RPMI8226 (cell line): ENCODE measurements at places on chromosomes 12 and 14.

GRCh38 chr14:80867091-80867490 is 74.4 kb downstream of the CEP128 start:
- no peak for DNase-seq

- no peak for DNase-seq
These were observed 4.7 kb upstream of the EIF2S3B start for GRCh38 chr12:10501030-10501429.

DNA sequence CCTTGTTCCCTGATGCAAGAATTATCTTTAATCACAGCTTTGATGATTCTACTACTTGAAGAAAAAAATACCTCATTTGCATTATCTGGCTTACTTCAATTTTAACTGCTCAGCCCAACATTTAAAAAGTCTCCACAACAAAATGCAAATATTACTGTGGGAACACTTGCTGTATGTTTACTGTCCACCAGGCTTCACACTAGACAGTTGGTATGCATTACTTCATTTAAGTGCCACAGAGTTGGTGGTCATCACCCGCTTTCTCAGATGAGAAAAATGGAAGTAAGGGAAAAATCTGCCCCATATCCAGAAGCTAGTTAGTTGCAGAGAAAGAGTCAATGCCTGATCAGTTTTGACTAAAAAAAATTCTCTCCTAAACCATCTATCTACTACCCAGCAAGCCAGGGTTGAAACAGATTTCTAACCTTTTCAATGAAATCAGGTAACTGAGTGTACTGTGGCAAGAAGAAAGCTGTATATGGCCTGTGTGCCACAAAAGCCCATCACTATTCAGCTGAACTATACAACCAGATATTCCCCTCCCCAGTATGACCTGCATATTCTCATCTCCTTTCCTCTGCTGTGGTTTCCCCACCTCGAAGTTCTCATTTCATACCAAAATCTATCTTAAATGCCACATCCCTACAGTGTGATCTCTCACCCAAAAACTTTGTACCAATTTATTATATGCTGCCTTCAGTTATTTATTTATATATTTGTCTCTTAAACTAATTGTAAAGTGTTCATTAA is 90.3 kb downstream of the ATP2B1 start:
- DNase-seq = no peak

- no peak for DNase-seq
These were observed 137.1 kb upstream of the AEBP2 start for GRCh38 chr12:19302100-19302640.

- DNase-seq = peak; percentile 75
These were observed 3.3 kb upstream of the CIPC start for GRCh38 chr14:77094672-77095284.

DNA sequence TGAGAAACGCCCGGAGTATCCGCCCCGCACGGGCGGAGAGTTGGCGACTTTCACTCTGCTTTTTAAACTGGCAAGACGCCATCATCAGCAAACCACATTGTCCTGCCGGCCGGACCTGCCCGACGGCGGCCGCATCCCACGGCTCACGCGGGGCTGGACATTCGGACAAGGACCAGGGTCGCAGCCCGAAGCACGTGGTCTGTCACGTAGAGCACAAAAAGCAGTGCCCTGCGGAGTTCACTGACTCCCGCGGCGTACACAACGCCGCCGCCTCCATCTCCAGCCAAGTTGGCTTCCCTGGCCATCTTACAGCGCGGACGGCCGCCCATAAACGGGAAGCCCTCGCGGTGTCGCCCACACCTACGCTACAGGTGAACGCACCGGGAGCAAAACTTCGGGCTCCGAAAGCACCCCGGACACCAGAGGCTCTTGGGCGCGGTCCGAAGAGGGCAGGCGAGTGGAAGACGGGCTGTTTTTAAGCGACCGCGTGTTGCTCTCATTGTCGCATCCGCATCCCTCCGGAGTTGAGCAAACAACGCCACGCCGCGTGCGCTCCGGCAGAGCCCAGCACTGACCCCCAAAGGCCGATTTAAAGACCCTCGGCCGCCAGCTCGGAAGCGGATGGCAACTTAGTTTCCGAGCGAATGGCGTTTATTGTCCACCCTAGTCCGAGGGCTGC is 966 bp downstream of the SINHCAF start:
- DNase-seq = peak; percentile 70

- no peak for DNase-seq
These were observed 142.8 kb downstream of the BTG1 start for GRCh38 chr12:92002673-92003382.

GRCh38 chr14:24254630-24255392 is 8.2 kb downstream of the TGM1 start:
- DNase-seq = no peak

- no peak for DNase-seq
These were observed 94.9 kb downstream of the EML1 start for GRCh38 chr14:99888149-99888548.

GRCh38 chr12:124792961-124793441 is 70.7 kb downstream of the SCARB1 start:
- DNase-seq = no peak

DNA sequence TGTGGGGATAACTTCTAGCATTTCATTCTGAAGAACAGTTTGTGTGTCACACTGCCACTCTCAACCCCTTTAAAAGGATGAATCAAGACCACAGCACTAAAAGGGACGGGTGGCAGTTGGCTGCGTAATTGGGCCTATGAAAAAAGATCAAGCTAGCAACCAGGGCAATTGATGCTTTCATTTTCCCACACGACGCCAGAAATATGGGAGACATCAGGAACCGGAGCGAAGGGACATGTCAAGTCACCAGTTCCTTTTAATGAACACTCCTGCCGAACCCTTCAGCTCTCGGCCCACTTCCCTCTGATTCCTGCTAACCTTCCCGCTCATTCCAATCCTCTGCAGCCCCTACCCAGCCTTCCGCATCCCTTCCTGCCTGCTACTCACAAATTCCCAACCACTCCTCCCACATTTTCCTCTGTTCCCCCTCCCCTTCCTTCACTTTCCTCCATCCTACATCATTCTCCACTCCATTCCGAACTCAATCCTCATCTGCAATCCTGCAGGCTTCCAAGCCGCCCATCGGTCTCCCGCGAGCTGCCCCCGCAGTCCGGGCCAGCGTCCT is 753 bp downstream of the CSRNP2 start:
- DNase-seq = peak; percentile 6

- no peak for DNase-seq
These were observed 1.2 kb upstream of the NEMP1 start for GRCh38 chr12:57079821-57080220.

GRCh38 chr14:89336338-89336737 is 80.7 kb downstream of the FOXN3 start:
- DNase-seq = peak; percentile 7

- no peak for DNase-seq
These were observed 3.5 kb downstream of the RAP1B start for GRCh38 chr12:68614105-68614679.

DNA sequence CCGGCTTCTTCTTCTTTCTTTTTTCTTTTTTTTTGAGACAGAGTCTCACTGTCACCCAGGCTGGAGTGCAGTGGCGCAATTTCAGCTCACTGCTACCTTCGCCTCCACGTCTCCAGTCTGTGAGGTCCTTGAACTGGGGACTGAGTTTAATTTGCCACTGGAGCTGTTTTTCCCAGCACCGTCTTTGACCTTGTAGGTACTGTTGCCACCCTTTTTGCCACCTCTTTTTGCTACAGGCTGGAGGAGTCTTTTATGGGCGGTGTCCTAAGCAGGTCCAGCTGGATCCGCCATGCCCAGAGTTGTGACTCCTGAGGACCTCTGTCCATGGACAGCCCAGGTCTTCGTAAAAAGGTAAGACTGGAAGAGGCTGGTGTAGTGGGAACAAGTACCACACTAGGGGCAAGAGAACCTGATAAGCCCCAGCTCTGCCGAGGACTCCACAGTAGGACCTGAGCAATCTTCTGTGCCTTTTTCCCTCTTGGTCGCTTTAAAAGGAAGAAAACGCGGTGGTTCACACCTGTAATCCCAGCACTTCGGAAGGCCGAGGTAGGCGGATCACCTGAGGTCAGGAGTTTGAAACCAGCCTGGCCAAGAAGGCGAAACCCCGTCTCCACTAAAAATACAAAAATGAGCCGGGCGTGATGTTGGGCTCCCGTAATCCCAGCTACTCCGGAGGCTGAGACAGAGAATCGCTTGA is 946 bp downstream of the RNU4-2 start:
- DNase-seq = peak; percentile 38

- DNase-seq = no peak
These were observed 331.7 kb downstream of the TMEM121 start for GRCh38 chr14:105857826-105858675.

- no peak for DNase-seq
These were observed 8.1 kb downstream of the CARMIL3 start for GRCh38 chr14:24059841-24060388.

GRCh38 chr12:5688226-5688625 is 256.3 kb downstream of the NTF3 start:
- no peak for DNase-seq

- DNase-seq = no peak
These were observed 326.7 kb downstream of the ATP23 start for GRCh38 chr12:58268069-58268468.

DNA sequence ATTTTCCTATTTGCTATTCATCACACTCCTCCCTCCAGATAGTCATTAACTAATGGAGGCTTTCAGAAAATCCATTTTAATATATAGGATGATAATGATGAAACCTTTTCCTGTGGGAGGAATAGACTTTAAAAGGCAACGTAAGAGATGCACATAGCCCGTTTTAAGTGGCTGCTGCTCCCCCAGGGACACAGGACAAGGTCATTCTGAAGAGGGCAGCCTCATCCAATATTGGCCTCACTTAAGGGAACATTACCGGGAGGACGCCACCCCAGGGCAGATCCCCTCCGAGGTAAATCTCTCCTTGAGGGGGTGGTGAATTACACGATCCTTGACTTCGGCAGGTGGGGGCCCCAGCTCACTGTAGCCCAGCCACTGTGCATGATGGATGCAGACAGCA is 131.9 kb downstream of the PIWIL1 start:
- DNase-seq = no peak

DNA sequence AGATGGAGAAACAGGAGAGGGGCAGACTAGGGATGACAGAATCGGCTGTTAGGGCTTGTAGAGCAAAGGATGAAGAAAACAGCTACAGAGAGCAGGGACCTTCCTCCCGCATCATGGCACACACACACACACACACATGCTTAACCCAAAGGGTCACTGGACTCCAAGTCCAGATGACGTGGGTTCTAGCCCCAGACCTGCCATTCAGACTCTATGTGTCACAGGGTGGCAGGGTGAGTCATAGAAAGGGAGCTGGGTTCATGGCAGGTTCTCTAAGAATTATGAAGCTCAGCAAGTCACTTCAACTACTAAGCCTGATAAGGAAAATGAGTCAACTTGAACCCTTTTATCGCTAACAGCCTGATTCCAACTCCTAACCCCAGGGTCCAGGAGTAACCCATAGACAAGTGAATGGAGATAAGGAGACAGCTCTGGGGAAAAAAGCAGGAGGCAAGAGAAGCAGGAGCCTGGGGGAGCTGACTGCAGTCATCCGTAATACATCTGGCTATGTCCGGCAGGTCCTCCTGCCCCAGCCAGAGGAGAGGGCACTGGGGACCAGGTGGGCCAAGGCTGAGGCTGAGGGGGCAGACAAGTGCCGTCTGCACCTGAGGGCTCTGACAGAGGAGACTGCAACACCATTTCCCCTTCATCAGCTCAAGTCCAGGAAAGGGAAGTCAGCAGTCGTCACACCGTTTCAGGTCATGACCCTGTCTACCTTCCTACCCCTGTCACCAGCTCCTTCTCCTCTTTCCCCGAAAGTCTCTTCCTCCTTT is 3.6 kb upstream of the TNFRSF1A start:
- peak; percentile 62 for DNase-seq

DNA sequence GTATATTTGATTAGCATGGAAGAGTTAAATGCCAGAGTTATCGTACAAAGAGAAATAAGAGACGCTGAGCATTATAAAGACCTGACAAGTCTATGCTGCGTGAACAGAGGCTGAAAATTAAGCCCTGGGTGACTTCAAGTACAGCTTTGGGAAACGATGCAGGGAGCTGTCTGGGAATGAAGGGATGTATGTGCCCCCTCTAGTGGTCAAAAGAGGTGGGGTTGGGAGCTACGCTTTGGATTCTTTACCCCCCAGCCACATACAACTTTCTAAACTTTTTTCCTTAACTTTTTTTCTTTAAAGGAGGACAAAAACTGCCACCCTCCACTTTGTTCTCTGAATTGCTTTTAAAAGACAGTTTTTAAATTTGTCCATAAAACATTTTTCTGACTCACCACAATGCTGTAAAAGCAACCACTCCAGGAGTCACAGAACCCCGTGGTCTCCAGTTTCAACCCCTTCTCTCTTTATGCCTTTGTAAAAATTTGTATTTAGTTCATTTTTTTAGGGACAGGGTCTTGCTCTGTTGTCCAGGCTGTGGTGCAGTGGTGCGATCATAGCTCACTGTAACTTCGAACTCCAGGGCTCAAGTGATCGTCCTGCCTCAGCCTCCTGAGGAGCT is 59.4 kb downstream of the ZNF664 start:
- peak; percentile 31 for DNase-seq

GRCh38 chr12:123928274-123928865 is 44.3 kb downstream of the CCDC92 start:
- DNase-seq = peak; percentile 60

- DNase-seq = no peak
These were observed 20.5 kb downstream of the GALNT6 start for GRCh38 chr12:51370667-51371066.

GRCh38 chr12:72146495-72146894 is 125.7 kb upstream of the TRHDE start:
- no peak for DNase-seq

DNA sequence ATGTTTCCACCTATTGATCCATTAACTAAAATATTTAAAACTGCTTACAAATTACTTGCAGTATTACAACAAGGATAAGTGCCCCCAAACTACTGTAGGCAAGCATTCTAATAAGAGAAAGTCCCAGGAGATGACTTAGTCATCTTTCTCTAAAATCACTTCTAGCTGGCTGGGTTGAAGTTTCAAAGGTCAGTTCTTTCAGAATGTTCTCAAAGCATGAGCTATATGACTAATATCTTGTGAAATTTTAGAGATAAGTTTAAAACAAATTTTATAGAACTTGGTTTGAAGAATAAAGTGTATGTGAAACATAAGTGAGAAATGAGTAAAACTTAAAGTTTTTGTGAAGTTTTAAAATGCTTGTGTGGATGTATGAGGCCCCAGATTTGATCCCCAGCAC is 24.3 kb upstream of the OR6J1 start:
- no peak for DNase-seq

DNA sequence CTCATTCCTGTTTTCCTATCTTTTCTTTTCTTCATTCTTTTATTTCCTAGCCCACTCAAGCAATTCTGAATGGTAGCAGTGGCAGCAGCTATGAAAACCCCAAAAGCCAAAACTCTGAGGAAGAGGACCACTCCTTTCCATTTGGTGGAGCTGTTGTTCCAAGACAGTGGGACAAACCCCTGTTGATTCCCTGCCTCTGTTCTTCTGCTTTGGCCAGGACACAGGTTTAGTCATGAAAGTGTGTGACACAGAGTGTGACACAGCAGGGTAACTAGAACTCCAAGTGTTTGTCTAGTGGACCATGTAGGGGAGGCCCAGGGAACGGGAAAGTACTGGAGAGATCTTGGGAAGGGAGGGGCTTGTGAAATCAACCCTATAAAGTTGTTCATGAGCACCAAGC is 71.1 kb downstream of the PTCSC3 start:
- DNase-seq = peak; percentile 8

GRCh38 chr12:67541625-67541991 is 106.9 kb upstream of the DYRK2 start:
- DNase-seq = peak; percentile 96
